ENCODE measurements at places on chromosomes 1 and 21.

DNA sequence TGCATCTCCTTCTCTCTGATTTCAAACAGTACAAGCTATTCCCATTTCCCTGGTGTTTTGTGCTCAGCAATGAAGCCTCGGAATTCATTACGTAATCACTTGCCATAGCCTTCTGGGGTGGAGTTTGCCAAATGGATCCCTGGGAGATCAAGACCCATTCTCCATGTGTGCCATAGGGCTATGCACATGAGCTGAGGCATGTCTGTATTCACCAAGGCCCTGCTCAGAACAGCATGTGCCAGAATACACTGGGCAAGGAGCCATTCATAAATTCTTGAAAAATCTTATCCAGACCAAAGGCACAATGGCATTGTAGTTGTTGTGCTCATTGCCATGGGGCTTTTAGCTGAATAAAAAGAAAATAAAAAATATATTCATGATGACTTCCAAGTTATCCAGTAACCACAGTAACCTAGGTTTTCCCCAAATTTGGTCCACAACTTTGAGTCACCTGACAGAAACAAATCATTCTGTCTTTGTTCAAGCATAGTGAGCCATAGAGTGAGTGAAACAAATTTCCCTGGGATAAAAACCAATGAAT is 53.0 kb downstream of the CRB1 start:
- DNase-seq: no peak

DNA sequence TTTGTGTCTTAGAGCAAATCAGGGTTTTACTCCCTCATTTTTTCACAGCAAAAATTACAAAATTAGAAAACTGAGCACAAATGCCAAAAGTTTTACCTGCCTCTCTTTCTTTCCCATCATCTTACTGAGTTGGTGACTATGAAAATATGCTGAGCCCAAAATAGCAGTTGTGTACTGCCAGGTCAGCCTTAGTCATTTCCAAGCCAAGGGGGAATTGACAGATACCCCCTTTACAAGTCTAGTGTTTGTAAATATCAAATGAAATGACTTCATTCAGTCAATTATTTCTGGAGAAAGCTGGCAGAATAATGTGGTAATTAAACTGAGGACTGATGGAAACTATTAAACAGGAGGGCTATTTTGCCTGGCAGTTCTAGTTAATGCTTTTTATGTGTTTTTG is 11.4 kb upstream of the GORAB start:
- DNase-seq: no peak

DNA sequence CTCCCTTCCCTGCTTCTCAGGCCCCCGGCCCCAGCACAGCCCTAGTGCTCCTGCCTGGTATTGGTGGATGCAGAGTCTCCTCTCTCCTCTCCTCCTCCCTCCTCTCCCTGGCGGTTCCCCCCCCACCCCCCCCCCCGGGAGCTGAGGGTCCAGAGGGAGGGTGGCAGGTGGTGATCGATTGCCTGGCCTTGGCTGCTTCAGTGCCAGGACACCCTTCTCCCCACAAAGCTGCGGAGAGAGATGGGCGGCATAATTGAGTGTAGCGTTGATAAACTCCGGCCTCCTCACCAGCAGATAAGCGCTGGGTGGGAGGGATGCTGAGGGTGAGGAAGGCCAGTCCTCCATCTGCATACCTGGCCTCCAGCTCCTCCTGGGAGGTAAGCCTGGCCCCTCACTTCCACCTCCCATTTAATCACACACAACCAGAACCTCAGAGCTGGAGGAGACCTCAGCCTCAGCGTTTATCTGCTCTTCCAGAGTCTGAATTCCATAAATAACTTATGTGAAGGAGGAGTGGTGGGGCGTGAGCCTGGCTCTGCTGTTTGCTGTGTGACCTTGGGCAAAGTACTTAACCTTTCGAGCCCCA is 60.8 kb downstream of the LRRN2 start:
- DNase-seq: no peak

DNA sequence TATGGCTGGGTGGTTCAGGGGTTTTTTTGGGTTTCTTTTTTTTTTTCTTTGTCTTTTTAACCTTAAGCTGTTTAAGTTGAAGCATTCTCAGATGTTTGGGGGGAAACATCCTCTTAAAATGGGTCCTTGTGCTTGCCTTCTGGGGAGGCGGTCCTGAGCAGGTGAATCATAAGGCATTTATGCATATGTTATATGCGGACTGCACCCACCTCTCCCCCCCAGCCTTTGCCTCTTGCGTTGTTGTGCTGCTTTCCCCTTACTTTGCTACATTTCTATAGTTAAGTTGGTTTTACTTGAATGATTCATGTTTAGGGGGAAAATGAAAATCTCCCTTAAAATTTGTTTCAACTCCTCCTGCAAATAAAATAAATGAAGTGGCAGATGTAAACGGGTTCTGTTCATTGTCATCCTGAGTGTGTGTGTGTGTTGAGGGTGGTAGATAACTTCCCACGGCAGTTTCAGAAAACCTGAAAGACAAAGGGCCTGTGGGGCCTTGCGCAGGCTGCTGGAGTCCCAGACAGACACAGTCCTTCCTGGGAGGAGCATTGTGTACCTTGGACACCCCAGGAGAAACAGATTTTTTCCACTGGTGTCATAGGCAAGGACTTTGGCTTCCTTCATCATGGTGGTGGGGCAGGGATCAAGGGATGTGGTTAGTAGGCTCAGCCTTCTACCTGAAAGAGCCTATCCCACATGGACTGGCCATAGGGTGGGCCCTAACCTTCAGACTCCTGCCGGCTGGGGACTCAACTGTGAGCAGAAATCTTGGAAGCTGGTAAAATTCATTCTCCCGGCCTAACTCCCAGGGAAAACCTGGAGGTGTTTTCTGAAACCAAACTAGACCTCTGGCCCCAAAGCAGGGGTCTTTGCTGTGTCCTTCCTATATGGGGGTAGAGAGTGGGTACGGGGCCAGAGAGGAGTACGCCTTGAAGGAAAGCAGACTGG is 926 bp upstream of the SH3D21 start:
- no peak for DNase-seq

- no peak for DNase-seq
These were observed 201.1 kb upstream of the CHRM3 start for GRCh38 chr1:239185245-239185619.

Data from CD4-positive, alpha-beta T cell treated with Interleukin-10 for 1 hour (primary cell).